T47D (cell line): ENCODE measurements at places on chromosomes 7 and 10.
A peak's percentile ranks its signal among the peaks of the same experiment; 100 is the strongest.

GRCh38 chr7:156160811-156161210 lies 348.5 kb upstream of the SHH start:
- DNase-seq: no peak

DNA sequence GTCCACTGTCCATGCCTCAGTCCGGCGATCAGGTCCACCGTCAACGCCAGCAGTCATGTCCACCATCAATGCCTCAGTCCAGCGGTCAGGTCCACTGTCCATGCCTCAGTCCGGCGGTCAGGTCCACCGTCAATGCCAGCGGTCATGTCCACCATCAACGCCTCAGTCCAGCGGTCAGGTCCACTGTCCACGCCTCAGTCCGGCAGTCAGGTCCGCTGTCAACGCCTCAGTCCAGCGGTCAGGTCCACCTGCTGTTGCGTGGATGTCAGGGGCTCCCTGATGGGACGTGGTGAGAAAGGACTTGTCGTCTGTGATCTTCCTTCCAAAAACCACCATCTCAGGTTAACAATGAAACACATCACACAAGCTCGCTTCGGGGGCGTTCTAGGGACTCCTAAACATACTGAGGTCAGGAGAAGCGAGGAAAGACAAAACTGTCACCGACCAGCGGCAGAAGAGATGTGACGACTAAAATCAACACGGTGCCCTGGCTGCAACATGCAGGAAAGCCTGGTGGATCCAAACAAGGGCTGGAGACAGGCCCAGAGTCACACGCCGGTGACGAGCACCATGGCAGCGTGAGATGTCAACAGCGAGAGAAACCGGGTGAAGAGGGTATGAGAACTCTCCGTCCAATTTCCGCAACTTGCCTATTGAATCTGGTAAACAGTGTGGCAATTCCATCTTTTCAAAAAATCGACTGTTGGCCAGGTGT lies 264.2 kb downstream of the MAD1L1 start:
- no peak for DNase-seq

GRCh38 chr10:74382663-74383062 lies 231.6 kb downstream of the ADK start:
- no peak for DNase-seq

- DNase-seq: no peak
Measured at GRCh38 chr7:132123773-132124172, 452.5 kb downstream of the PLXNA4 start.

DNA sequence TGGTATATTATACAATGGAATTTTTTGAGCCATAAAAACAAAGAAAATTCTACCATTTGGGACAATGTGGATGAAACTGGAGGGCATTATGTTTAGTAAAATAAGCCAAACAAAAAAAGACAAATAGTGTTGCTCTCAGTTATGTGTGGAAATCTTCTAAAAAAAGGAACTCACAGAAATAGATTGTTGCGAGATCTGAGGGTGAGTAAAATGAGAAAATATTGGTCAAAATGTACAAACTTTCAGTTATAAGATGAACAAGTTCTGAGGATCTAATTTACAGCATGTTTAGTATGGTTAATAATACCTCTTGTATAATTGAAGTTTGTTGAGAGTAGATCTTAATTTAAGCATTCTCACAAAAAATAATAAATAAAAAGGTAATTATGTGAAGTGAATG lies 291.2 kb downstream of the KIF20B start:
- DNase-seq: no peak

DNA sequence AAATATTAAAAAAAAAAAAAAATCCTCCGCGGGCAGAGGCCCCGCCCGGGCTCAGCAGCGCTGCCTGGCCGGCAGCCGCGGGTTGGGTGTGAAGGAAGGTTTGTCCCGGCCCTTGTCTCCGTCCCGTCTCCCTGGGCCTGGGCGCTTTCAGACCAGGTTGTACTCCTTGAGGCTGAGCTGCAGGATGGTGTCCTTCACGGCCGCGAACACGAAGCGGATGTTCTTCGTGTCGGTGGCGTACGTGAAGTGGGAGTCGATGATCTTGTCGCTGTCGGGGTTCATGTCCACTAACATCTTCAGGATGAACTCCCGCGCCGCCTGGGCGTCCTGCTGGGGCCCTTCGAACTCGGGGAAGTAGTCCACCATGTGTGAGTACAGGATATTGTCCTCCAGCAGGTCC lies 123.7 kb upstream of the KCTD7 start:
- DNase-seq: no peak

DNA sequence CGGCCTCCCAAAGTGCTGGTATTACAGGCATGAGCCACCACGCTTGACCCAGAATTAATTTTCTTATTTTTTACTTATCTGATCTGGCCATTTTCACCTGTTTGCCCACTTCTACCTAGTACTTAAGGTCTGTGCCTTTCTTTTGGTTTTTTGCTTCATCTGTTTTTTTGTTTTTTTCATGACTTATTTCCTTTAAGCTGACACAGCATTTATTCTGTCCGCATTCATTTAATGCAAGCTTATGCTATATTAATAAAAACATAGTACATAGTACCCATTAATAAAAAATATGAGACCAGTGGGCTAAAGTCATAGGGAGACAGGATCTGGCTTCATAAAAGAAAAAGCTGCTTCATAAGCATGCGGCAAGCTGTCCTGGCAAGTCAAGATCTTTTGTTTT lies 205.4 kb downstream of the ZEB1 start:
- DNase-seq: no peak

DNA sequence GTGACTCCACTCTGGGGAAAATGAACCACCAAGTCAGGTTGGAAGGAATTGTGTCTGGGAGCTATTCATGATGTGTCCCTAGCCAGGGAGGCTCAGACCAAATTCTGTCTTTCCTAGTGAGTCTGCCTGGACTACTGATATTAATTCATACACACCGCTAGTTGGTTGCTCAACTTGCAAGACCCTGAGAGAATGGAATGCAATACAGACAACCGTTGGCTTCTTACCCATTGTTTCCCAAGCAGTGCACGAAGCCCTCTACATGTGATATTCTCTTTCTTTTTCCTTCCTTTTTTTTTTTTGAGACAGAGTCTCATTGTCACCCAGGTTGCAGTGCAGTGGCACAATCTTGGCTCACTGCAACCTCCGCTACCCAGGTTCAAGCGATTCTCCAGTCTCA lies 19.4 kb upstream of the SRGN start:
- no peak for DNase-seq

DNA sequence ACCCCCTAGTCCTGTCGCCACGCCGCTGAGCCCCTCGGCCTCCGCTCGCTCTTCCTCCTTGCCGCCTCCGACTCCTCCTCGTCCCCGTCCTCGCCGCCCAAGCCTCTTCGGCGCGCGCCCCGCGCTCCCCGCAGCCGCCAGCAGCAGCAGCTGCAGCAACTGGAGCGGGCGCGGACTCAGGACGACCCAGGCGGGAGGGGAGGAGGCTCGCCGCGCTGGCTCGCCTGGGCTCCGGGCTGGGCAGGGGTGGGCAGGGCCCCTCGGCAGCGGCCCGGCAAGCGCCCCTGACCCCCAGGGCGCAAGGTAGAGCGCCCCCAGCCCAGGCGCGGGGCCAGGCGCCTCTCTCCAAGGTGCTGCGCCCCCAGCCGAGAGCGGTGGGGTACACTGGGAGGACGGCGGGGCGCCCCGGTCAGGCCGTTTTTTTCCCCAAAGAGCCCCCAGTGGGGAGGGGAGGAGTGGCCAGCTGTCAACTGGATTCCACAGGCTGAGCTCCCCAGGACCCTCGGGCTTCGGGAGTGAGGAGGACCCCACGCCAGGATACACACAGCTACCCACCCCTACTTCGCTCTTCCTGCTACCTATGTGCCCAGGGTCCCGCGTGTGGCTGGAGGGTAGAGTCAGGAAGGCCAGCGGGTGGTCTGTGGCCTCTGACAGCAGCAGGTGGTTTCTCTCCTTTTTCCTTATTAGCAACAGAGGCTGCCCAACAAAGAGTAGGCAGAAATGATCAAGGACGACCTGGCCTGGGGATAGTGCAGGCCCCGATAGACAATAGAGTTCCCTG lies 903 bp upstream of the KCNMA1 start:
- peak; percentile 61 for DNase-seq

GRCh38 chr10:71985542-71986250 lies 21.5 kb downstream of the CHST3 start:
- no peak for DNase-seq

DNA sequence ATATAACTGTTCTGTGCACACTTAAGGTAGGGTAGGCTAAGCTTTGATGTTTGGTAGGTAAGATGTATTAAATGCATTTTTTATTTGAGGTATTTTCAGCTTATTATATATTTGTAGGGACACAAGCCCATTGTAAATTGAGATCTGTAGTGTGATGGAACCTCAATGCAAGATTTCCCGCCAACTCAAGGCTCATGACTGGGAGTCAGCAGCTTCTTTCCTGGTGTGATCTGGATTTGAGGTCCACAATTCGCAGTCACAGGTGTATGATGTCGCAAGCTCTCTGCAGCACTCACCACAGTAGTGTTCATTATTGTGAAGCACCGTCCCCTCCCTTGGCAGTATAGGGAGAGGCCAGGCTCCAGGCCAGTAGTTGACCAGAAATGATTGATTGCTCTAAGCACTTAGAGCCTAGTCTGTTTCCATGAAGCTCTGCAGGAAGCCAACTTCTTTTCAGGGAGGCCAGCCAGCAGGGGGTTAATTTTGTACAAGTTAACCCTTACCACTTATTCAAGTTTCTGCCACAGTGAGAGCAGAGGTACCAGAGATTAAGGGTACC lies 54.9 kb downstream of the SEM1 start:
- DNase-seq: no peak

DNA sequence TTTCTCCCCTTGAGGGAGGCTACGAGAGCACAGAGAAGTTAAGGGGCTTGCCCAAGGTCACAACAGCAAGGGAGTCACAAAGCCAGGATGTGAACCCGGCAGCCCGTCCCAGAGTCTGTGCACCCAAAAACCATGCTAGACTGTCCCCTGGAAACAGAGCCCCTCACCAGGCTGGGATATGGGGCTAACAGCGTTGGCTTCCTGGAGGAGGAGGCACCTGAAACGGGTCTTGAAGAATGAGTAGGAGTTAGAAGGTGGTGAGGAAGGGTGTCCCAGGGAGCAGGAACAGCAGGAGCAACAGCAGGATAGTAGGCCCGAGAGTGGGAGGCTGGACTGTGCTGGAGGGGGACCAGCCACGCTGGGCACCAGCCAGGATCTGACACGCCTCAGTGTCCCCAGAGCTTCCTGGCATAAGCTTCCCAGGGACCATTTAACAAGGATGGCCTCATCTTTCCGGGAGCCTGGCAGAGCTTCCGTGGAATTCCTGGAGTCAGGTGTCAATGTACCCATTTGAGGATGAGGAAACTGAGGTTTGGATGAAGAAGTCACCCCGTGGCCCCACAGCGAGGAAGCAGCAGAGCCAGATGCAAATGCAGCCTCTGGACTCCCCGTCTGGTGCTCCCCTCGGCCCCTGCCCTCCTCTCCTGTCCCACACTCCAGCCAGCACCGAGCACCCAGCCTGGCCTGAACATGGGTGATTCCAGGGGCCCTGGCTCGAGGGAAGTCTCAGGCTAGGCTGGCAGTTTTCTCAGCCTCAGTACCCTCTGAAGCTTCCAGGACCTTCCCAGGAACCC lies 3.3 kb upstream of the GRIFIN start:
- no peak for DNase-seq

- no peak for DNase-seq
Measured at GRCh38 chr7:106287786-106288185, 3.0 kb upstream of the NAMPT start.

DNA sequence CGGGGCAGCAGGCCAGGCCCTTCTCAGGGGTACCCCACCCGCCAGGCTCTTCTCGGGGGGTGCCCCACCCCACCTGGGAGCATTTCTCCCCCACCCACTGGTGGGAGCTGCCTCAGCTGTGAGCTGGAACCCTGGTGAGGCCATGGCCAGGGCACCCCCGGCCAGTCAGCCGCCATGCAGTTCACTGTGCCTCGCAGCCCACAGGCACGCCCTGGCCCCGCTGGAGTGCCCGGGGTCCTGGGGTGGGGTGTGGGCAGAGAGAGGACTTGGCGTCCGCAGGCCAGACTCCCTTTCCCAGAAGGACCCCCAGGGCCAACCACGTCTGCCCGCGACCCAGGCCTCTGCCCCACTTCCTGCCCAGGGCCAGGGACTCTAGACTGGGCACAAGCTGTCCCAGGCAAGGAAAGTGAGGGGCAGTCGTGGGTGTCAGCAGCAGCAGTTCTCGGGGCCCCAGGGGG lies 13.1 kb downstream of the DPYSL4 start:
- DNase-seq: no peak

DNA sequence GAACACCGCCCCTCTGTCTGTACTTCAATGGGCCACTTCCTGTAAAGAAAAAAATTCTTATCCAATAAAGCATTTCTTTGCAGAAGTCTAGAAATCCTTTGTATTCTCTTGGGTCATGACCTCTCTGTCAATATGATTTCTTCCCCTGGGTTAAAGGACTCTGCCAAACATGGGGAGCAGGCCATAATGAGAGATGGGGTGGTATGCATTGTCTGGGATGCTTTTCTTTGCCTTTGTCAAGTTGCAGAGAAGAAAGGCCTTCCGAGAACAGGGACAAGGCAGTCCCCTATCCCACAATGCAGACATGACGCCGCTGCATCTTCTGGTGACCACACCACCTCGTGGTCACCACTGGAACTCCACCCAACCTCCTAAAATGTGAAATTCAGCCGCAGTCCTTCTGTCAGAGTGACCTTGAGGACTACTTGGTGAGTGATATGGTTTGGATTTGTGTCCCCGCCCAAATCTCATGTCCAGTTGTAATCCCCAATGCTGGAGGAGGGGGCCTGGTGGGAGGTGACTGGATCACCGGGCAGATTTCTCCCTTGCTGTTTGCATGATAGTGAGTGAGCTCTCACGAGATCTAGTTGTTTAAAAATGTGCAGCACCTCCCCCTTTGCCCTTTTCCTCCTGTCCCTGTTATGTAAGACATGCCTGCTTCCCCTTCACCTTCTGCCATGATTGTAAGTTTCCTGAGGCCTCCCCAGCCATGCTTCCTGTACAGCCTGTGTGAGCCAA lies 15.2 kb upstream of the FRMPD2 start:
- no peak for DNase-seq

DNA sequence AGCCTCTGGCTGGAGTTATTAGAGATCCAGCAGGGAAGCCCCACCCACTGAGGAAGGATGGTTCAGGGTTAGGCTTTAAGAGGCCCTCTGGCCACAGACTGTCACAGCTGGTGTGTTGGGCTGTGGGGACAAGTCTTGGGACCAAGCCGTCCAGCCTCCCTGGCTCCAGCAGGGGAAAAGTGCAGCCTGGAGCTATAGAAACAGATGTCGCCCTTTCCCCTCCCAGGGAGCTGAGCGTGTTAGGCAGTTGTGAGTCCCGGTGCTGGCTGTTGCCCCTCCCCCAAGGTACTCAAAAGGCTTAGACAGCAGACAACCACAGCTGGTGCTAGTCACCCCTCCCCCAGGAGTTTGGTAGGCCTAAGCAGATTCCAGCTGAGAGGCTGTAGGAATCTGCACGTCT lies 143.4 kb downstream of the TMEM168 start:
- no peak for DNase-seq

DNA sequence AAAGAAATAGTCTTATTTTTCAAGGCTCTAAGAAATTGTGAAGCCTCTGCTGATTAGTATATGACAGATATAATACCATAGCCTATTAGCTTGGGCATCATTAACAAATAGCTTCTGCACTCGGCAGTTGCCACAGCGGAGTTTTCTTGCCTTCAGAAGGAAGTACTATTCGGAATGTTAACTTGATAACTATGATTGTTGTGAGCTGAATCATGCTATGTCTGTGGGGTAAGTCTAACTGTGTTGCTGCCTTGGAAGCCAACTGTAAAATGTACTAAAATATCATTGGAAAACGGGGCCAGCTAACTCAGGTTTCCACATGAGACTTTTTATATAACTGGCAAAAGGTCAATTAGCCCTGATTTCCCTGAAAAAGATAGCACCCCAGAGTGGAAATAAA lies 93.2 kb downstream of the TWIST1 start:
- DNase-seq: no peak
